ENCODE measurements at places on chromosomes 1 and 21.

GRCh38 chr21:44052830-44053226 lies 40.7 kb downstream of the TRAPPC10 start:
- DNase-seq = no peak

GRCh38 chr1:43439781-43440180 lies 13.9 kb downstream of the HYI start:
- DNase-seq = no peak

GRCh38 chr1:152997901-152998300 lies 3.6 kb upstream of the SPRR3 start:
- no peak for DNase-seq

- no peak for DNase-seq
Observed at GRCh38 chr1:205228093-205228521, 361 bp downstream of the TMCC2 start.

DNA sequence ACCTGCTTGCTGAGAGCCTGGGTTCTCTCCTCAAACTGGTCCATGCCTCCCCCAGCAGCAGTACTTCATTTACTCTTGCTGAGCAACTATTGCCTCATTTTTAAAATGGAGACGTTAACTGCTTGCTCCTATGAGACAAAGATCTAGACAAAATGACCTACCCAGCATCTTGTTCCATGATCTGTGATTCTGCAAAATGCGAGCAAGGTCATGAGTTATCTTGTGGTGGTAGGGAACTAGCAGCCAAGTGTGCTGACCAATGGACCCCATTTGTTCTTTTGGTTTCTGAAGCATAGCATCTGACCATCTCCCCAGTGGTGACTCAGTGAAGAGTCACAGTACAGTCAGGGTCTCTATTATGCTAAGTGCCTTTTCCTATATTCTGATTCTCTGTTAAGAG lies 40.4 kb downstream of the TBX15 start:
- DNase-seq = no peak

DNA sequence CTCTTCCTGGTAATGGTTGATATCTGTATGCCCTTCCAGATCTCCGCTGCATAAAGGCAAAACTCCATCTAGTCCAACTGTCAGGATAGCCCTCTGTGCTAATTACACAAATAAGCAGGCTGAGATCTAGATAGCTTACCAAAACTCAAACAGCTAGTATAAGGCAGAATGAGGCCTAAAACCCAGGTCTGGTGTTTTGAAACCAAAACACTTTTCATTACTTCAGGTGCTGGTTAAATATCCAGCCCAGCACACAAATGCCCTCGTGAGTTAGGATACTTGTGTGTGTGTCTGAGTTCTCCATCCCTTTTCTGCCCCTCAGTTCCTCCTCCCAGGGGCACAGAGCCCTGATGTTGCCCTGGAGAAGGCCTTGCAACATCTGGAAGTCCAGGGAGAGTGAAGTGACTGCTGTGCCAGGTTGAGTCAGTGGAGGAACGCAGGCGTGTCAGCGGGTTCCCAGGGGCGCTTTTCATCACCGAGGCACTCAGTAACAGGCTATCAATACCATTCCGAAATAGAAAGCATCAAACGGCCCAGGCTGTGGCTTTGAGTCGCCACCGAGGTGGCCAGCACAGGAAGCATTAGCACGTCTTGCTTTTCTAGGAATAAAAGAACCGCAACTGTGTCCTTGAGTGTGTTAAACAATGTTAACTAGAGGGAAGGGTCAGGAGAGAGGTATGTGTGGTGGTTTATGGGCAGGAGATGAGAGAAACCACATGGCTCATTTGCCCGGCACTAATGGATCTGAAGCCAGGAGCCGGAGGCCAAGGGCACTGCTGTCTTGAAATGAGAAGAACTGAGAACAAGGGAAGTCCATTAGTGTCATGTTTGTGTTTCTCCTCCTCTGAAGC lies 90.7 kb upstream of the WLS start:
- DNase-seq = peak; percentile 44

DNA sequence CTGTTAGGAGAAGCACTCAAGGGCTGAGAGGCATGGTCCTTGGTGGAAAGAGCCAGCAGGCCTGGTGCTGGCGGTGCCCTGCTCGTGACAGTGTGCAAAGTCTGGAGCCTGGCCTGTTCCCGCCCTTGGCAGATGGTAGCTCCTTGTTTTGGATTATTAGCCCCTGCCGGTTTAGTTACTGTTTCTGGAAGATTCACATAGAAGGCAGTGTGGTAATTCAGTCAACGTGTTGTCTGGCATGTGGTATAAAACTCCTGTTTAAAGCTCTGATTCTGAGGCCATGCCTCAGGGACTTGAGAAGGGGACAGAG lies 6.8 kb downstream of the PKNOX1 start:
- DNase-seq = no peak

- no peak for DNase-seq
Observed at GRCh38 chr21:35968564-35968963, 91.8 kb downstream of the SETD4 start.

- DNase-seq = no peak
Observed at GRCh38 chr1:66532798-66533783, 862 bp upstream of the SGIP1 start.

DNA sequence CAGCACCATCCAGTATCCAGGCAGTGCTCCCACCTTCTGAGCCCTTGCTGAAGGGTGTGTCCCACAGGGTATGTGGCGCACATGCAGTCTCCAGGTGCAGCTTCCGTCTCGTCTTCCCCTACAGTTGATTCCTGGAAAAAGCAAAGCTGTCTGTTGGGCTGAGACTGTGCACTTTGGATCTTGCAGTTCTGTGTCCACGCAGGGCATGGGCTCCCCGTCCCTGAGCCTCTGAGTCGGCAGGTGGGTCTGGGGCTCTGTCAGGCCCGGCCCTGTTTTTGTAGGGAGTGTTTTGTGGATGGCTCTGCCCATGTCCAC lies 32.8 kb downstream of the SNAP47 start:
- DNase-seq = no peak

GRCh38 chr1:63857478-63857877 lies 83.7 kb downstream of the ROR1 start:
- no peak for DNase-seq

- no peak for DNase-seq
Observed at GRCh38 chr1:41823471-41823870, 95.3 kb downstream of the HIVEP3 start.

DNA sequence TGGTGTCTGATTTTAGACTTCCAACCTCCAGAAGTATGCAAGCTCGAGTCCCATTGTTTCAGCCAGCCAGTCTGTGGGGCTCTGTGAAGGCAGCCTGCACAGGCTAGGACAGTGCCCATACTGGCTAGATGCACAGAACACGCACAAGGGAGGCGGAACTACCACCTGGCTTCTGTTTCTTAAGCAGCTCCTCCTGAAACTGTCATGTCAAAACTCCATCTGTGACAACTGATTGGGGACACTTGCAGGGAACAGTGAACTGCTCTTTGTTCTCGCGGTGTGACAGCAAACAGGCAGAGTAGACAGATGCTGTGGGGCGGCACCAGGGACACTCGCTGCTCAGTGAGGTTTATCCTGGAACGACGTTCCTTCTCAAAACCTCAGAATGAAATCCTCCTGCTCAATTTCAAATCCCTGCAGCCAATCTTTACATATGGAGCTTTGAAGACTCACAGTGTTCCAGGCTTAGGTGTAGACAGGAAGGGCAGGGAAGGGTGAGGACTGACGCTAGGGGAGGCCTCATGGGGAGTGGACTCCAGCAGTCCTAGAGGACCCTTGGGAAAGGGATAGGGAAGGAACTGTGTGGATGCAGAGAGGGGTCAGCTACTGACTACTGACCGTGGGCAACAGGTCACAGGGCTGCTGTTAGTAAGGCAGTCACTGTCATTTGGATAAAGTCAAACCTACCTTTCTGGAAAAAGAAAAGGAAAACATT lies 73.8 kb downstream of the ERG start:
- no peak for DNase-seq

- DNase-seq = peak; percentile 3
Observed at GRCh38 chr1:22611530-22611947, 24.9 kb upstream of the C1QA start.

GRCh38 chr1:85884372-85885035 lies 176.3 kb upstream of the ZNHIT6 start:
- DNase-seq = no peak

DNA sequence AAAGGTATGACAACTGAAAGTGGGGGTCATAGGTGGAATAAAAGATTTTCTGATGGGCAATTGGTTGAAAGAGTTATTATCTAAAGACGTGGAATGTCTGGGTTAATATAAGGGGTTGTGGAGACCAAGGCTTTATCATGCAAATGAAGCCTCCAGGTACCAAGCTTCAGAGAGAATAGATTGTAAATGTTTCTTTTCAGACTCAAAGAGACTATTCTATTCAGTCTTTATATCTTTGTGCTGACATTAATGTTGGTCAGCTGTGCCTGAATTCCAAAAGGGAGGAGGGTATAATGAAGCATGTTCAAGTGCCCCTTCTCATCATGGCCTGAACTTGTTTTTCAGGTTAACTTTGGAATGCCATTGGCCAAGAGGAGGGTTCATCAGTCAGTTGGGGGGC lies 145.3 kb downstream of the SETD4 start:
- DNase-seq = no peak

DNA sequence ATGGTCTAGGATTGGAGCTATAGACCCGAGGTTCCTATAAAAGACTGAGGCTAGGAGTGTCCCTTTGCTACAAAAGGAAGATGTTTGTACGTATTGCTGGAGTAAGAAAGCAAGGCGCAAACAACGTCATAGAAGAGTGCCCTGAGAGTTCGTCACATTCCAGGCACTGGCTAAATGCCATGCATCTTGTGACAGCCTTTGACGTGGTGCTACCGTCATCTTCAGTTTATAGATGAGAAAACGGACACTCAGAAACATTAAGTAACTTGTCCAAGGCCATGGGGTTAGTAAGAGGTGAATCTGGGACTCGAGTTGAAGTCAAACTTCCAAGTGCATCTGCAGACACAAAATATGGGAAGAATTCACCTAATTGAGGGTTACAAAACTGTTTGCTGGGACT lies 104.2 kb upstream of the SLC45A1 start:
- DNase-seq = no peak

- peak; percentile 16 for DNase-seq
Observed at GRCh38 chr21:34553151-34553952, 41.3 kb upstream of the KCNE1 start.

DNA sequence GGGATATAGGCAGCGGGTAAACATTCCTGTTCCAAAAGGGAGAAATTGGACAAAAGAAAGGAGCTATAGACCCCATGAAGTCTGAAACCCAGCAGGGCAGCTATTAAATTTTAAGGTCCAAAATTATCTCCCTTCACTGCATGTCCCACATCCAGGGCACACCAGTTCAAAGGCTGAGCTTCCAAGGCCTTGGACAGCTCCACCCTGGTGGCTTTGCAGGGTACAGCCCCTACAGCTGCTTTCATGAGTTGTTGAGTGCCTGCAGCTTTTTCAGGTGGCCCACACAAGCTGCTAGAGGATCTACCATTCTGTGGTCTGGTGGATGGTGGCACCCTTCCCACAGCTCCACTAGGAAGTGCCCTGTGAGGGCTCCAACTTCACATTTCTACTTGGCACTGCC lies 662.5 kb upstream of the PKN2 start:
- DNase-seq = no peak

DNA sequence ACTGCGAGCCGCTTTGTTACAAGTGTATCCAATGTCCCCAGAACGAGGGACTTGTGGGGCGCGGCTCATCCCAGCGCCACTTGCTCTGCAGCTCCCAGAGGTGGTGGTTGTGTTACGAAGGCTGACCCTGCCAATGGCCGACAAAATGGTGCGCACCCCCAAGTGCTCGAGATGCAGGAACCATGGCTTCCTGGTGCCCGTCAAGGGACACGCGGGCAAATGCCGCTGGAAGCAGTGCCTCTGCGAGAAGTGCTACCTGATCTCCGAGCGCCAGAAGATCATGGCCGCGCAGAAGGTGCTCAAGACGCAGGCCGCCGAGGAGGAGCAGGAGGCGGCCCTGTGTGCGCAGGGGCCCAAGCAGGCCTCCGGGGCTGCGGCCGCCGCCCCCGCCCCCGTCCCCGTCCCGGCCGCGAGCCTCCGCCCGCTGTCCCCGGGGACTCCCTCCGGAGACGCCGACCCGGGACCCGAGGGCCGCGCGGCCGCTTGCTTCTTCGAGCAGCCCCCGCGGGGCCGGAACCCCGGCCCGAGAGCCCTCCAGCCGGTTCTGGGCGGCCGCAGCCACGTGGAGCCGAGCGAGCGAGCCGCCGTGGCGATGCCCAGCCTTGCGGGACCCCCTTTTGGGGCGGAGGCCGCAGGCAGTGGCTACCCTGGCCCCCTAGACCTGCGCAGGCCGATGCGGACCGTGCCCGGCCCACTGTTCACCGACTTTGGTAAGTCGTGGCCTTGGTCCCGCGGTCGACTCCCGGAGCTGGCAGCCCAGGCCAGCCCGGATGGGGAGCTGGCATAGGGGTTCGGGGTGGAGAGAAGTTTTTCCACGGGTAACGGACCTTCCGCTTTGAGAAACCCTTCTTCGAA lies at the start of gene DMRTB1:
TSS of gene DMRTB1 (plus strand) at position 79 of the 855 bp plus-strand sequence. CDS start at position 134, 55 bp downstream.
- no peak for DNase-seq

DNA sequence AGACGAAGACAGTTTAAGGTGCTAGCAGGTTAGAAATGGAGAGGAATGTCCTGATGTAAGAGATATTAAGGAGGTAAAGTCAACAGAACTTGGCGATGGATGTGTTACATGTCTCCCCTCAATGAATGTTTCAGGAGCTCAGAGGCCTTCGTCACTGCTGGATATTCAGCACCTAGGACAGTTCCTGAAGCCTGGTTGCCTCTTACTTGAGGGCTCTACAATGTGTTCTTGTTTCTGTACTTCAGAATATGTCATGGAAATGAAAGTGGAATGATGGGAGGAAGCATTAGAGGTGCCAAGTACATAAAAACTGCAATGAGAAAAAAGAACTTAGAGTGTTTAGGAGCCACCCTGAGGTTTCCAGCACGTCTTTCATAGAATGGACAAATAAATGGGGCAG lies 17.7 kb downstream of the TNR start:
- no peak for DNase-seq

- DNase-seq = peak; percentile 78
Observed at GRCh38 chr1:23169727-23170335, 1.2 kb upstream of the LUZP1 start.

DNA sequence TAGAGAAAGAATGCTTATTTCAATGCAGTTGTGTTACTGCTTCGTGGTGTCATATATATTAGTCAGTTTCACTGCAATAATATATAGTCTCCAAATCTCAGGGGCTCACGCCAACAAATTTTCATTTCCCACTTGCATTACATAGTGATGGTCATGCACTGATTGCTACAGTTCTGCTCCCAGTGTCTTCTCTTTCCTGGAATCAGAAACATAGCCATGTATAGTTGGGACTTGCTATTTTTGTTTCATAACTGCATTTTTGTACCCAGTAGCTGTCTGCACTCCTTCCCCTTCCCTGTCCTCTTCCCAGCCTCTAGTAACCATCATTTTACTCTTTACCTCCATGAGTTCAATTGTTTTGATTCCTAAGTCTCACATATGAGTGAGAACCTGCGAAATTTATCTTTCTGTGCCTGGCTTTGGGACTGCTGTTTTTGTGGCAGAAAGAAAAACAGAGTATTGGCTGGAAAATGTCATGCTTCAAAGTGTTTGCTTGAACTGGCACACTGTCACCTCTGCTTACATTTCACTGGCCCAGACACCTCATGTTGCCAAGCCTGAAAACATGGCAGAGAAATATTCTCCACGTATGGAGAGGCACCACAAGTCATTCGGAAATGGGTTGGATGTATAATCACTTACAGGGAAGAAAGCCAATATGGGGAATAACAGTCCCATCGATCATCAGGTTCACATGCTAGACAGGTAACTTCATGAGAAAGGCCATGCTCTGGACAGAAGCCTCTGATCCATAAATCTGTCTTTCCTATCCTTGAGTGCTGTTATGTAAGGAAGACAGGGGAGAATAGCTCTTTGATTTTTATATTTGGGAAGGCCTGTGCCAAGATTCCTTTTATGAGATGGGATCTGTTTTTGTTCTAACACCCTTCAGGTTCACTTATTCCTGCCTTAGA lies 60.4 kb upstream of the BACH1 start:
- DNase-seq = no peak

GRCh38 chr1:156584813-156585212 lies 5.3 kb downstream of the TTC24 start:
- no peak for DNase-seq

Data from AG09319 (cell line).